ENCODE measurements at places on chromosomes 2 and 18. TPM values are rescaled to one million over a fixed set of nuclear protein-coding genes. Genes with fewer than 3 reads are reported as not detected.

- DNase-seq, result no peak
Observed at GRCh38 chr2:28348921-28349320, 43.7 kb upstream of the FOSL2 start.

DNA sequence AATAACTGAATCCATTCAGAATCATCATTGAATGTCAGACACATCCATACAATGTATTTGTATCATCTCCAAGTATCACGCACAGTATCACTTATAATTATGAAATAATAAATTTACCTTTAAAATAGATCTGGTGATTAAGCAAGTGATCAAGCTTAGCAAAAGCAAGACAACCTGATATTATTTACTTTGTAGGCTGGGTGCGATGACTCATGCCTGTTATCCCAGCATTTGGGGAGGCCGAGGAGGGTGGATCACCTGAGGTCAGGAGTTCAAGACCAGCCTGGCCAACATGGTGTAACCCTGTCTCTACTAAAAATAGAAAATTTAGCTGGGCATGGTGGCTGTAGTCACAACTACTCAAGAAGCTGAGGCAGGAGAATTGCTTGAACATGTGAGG lies 421.0 kb upstream of the NETO1 start:
- DNase-seq, result no peak

DNA sequence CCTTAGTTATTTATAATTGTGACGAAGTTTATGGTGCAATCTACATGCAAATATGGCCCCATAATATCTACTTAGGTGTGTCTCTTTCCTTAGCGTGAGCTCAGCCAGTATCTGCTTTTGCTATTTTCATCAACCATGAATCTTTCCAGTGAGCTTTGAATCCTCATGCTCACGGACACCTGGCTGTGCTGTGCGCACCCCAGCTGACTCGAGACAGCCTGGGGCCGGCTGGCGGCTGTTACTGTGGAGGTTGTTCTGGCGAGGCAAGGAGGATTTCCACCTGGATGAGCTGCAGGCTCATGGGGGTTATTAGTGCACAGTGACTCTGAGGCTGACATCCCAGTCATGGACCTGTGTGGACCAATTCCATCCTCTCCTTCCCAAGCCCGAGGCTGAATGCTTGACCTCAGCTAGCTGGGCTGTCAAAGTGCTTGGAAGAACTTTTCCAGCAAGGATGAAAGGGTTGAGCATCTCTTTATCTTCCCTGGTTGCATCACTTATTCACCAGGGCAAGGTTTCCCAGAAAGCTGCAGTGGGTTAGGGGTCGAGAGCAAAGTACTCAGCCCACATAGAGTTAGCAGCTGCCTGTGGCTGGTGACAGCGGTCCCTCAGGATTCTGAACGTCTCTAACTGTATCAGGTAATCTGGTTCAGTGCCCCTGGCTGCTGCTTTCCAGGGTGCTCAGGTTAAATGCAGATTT lies 141.7 kb downstream of the ARL4C start:
- DNase-seq, result no peak

The PXDN gene
- polyA plus RNA-seq, result 149 TPM

The DNAJC5G gene
- polyA plus RNA-seq, result 0.59 TPM

All from renal cortex interstitium (tissue), 15 donors.